ENCODE measurements at places on chromosomes 6 and 20.

- no peak for DNase-seq
Observed at GRCh38 chr20:5261763-5262162, 55.0 kb downstream of the PROKR2 start.

GRCh38 chr20:61846741-61847419, 218.8 kb downstream of the TAF4 start:
- DNase-seq = no peak

DNA sequence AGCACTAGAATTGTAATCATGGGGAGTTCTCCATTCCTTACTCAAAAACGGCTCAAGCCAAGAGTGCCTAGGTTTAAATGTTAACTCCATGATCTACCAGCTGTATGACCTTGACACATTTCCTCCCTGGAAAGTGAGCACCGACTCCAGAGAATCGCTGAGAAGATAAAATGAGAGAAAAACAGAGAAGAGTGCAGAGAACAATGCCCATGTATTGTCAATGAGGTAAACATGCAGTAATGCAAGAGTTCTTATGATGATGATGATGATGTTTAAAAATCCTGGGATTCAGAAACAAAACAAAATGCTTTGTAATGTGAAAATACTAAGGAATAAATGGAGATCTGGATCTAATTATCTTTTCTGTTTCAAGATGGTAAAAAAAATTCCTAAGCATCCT, 64.8 kb upstream of the BEND6 start:
- DNase-seq = no peak

- no peak for DNase-seq
Observed at GRCh38 chr6:29743568-29743967, 20.3 kb downstream of the HLA-F start.

DNA sequence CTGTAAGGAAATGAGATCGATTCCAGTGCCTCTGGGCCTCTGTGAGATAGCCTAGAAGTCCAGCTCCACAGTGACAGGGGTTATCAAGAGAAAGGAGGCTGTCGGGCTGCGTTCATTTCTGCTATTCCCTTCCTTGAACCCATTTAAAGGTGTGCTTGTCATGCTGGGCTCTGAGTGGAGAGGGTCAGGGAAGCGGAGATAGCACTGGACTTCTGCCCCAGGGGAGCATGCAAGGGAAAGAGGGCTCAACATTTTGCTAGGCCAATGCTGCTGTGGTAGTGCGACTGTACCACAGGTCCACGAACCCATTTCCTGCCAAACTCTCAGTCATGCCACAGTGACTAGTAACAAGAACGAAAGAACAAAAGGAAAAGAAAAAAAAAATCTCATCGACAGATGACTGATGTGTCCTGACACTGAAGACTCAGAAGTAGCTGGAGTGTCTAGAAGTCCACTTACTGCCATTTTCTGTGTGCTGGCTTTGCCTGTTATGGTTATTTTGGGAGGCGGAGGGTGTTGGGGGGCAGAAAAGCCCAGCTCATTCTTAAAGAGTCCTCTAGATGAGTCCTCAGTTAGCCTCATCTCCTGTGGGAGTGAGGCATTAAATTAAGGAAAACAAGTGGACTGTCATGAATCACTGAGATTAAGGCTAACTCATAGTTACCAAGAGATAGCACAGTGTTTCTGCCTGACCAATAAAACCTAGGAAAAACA, 8.1 kb downstream of the NEDD9 start:
- DNase-seq = no peak

DNA sequence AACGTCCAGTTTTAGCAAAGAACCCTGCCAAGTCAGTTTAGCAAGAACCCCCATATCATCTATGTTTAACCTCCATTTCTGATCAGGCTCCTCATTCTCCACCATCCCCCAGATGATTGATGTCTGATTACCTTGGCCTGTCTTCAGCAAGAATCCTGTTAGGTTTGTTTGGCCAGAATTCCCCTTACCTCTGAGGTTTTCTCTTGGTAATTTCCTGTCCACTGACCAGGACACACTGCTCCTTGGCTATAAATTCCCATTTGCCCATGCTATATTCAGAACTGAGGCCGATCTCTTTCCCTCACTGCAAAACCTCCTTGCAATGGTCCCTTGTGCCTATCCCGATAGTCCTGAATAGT, 27.0 kb downstream of the ZNF311 start:
- DNase-seq = no peak

GRCh38 chr20:58584051-58584824, 66.8 kb upstream of the STX16 start:
- no peak for DNase-seq

DNA sequence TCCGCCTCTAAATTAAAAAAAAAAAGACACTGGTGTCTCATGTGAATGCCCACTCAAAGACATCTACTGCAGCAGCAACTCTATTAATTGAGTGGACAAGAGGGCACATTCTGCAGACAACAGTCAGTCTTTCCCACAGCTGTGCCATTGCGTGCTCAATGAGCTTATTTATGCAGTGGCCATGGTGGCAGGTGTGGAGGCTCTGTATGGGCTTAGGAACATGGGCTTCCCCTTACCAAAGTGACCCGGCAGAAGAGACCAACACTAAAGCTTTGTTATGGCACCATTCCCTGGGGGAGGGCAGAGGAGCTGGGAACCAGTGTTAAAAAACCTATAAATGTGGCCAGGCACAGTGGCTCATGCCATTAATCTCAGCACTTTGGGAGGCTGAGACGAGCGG, 4.2 kb upstream of the VAPB start:
- DNase-seq = no peak

GRCh38 chr6:12163149-12163548, 127.0 kb upstream of the EDN1 start:
- DNase-seq = no peak

GRCh38 chr6:123658848-123659247, 22.1 kb upstream of the TRDN start:
- no peak for DNase-seq

Data from non-pigmented ciliary epithelial cell (primary cell).